ENCODE measurements at places on chromosomes 3 and 15.

- DNase-seq = no peak
These were observed 154.1 kb downstream of the LSAMP start for GRCh38 chr3:116291141-116291540.

- no peak for DNase-seq
These were observed 95.8 kb downstream of the SEC22A start for GRCh38 chr3:123297627-123297899.

DNA sequence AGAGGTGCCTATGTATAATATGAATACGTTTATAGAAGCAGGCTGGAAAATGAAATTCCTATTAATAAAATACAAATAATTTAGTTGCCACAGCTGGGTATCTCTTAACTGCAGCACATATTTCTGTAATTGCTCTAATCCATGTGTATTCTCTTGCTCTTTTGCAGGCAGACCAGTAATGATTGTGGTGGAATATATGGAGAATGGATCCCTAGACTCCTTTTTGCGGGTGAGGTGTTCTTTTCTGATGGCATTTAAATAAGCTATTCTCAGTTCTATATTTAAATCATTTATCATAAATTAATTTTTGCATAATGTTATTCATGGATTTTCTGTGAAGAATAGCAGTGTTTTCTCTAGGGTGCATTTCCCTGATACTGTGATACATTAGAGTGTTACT is 153.9 kb upstream of the ARL6 start:
- no peak for DNase-seq

DNA sequence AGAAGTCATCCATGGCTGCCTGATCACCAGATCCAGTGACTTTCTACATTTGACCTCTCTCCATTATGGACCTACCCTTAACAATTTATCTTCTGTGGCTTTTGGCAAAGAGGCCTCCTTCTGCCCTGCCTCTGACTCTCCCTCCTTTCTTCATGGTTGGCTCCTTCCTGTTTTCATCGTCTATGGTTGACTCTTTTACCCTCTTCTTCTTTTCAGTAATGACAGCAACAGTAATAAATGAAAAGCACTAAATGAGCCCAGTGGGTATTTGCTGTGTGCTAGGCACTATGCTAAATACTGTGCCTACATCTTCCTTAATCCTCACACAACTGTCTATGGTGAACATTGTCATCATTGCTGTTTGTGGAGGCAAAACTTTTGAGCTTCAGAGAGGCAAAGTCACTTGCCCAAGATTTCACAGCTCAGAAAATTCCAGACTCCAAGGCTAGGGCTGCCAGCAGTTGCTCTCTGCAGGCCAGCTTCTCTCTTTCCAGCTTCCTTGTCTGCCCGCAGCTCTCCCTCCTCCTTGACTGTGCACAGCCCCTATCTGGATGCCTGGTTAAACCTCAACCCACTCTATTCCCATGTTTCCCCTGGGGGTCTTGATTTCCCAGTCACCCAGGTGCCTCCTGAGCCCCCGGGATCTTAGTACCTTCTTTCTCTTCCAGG is 24.6 kb downstream of the ITPR1 start:
- no peak for DNase-seq

DNA sequence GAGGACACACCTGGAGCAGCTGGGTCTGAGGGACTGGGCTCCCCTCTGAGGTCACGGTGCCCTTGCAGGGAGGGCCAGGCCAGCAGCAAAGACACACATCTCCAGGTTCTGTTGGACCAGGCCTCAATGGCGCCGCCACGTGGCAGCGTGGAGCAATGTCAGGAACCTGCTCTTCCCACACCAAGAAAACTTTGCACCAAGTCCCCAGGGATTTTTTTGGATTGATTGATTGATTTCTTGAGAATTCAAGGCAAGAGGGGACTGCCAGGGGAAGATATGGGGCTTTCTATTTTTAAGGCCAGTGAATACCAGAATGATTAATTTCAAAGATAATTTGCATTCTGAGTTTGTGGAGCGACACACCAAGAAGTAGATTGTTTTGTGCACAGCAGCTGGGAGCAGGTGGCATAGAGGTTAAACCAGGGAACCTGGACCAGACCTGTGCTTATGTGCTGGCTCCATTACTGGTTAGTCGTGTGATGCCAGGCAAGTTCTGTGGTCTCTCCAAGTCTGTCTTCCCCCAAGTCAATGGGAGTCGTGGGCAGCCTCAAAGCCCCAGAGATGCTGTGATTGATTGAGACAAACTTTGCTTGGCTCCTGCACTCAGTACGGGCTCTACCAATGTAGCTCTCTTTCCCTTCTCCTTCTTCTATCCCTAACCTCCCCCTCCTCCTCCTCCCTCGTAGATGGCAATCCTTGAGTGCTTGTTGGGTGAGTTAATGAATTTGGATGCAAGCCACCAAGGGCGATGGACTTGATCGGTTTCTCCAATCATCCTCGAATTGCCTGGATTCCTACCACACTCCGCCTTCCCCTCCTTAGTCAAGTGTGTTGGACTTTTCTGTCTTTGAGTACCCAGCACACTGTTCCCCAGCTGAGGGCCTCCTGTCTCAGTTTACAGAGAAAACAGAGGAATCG is 96.2 kb upstream of the TRPM1 start:
- no peak for DNase-seq

DNA sequence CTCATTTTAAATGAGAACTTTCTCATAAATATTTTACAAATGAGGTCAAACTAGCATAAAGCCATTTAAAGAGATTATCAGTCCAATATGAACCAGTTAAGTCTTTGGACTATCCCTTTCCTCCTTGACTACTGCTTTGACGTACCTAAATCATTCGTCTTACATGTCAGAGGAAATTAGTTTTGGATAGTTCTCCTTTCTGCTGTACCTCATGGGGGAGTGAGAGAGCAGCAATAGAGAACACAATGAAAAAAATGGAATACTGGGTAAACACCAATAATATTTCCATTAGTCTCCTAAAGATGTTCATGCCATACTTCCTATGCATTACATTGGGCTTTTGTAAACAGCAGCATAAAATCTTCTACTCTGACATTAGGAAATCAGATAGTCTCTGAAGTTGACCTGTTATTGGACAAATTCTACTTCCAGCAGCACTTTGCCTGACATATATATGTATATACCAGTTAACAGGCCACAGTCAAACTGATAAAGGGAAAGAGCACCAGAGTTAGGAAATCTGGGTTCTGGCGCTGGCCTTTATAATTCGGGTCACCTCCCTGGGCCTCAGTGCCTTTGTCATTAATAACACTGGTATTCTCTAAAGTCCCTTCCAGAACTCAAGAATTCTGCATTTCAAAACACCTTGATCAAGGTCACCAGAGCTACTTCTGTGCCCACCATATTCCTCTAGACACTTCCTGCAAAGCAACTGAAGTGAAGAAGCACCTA is 26.8 kb downstream of the TIMMDC1 start:
- no peak for DNase-seq

DNA sequence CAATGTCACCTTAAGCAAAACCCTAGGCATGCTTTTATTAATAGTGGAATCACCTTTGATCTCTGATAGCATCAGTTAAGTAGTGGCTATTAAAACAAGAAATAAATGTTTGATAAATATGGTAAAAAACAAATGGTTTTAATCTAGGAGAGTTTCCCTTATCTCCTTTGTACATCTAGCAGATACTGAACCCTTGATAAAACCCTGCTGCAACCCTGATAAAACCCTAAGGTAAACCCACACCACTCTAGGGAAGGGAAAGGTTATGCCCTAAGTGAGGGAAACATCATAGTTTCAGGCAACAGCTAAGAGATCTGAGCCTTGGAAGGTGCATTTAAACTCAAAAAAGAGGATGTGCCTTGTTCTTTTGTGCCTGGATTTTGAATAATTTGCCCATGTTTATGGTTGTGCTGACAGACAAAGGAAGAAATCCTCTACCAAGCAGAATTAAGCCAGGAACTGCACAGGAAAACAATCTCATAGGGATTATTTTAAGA is 309.7 kb downstream of the FGF12 start:
- DNase-seq = no peak

- no peak for DNase-seq
These were observed 210.0 kb upstream of the PEX5L start for GRCh38 chr3:180246688-180247195.

DNA sequence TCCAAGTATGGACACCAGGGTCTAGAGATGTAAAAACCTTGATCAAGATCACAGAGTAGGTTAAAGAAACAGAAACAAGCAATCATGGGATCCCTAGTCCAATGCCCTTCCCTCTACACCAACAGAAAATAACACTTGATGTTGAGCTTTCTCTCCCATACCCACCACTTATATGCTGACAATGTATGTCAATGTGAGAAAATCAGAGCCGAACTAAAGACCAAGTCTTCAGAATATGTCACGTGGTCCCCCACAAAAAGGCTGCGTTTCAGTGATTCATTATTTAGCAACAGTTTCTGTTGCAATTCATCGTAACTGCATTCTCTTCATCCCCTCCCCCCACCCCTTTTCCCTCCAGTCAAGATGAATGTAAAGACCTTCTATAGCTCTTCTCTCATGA is 278.9 kb upstream of the STT3B start:
- peak; percentile 20 for DNase-seq

- DNase-seq = no peak
These were observed 13.2 kb upstream of the TMEM212 start for GRCh38 chr3:171829841-171830517.

GRCh38 chr15:63178034-63178433 is 11.4 kb upstream of the RAB8B start:
- DNase-seq = no peak

DNA sequence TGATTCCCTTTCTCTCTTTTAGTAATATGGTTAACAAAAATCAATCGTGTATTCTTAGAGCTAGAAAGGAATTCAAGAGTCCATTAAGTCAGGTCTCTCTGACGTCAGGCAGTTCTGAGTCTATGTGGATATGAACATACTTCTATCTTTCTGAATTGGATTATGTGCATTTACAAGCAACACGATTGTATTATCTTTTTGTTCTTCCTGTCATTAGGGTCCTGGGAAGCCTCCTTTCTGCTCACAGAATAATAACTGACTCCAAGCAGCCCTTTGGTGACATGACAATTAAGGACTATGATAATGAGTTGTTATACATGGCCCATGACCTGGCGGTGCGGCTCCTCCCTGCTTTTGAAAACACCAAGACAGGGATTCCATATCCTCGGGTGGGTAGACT is 14.0 kb downstream of the EDEM1 start:
- DNase-seq = no peak

DNA sequence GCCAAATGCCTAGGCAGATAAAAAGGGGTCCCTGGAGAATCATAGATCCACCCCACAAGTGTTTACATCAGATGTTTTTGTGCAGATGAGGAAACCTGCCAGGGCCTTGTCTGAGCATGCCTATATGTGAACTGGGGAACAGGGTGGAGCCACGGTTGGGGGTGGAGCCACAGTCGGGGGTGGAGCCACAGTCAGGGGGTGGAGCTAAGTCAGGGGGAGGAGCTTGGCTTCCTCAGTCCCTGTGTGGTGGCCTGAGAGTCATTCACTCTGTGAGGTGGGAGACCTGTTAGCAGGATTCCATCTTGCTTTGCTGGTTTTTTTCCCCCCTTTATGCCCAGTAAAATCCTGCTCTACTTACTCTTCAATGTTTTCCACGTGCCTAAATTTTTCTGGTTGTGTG is 57.8 kb upstream of the TGFBR2 start:
- no peak for DNase-seq

- DNase-seq = no peak
These were observed 148.8 kb downstream of the TPRA1 start for GRCh38 chr3:127441764-127442163.

DNA sequence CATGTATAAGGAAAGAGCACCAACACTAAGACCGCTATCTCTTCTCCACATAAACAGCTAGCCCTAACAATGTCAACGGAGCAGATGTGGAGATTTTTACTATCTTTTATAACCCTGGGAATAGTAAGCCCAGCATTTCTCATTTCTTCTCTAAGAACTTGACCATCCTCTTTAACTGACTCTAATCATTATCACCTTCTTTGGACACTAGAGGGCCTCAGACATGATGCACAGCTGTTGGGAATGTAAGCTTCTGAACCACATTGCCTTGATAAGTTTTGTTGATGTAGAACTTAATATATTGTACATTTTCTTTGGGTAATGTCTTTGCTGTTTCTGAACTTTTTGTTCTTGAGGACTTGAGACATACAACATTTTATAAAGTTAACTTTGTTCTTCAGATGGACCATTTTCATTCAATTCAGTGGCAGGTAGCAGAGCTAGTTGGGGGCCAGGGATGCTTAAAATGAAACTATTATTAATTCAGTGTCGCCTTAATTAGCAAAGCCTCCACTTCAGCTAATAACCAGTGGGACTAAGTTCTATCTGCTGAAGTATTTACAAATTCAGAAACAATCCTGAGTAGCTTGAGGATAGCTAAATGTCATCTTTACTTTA is 9.6 kb upstream of the TAGLN3 start:
- DNase-seq = no peak

DNA sequence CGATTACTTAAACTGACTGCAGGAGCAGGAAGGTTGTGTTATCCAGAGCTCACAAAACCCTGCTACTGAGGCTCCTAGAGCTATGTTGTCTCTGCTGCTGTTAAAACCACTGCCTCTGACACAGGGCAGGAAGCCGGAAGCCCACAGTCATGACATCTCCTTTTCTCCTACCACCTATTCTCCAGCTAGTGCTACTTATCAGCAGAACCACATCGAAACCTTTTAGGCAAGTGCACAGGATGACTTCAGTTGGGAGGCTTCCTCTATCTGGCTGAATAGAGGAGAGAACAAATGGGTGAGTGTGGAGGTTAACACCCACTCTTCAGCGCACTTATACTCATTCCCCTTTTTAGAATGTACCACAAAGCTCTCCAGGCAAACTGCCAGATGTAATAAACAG is 638.0 kb downstream of the OTOL1 start:
- DNase-seq = no peak

DNA sequence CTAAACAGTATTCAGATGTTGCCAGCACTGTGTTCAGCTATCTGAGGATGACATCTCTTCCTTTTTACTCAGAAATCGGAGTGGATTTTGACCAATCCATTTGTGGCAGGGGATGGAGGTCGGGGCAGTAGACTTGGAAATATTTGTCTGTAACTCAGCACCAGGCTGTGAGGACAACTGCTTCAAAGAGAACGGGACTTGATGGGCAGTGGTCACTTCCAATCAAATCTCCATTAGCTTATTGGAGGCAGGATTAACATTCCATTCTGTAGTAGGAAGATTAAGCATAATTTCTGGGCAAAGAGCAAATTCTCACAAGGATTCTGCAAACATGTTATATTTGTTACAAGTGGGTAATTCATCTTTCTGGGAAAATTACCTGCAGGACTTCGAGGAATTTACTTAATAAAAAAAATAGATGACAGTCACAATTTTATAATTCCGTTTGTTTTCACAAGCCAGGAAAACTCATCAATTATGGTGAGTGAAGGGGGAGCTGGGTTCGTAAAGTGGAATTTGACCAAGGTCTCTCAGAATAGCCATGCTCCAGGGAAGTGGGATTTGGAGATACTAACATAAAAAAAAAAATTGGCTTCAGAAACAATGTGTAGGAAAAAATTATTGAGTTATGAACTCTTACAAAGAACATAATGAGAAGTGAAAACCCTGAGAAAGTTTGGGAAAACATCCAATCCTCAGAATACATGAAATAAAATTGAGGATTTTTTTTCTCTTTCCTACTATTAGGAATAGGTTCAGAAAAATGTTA is 18.1 kb downstream of the CRABP1 start:
- no peak for DNase-seq
